ENCODE measurements at places on chromosomes 16 and 17. TPM values are rescaled to one million over a fixed set of nuclear protein-coding genes. Genes with fewer than 3 reads are reported as not detected.

Gene PIK3R5
- 46.9 TPM for total RNA-seq

Gene C17orf50
- total RNA-seq, result not detected

Gene PRAC1
- total RNA-seq, result not detected

Gene RAB26
- total RNA-seq, result 0.80 TPM

Gene TIMP2
- total RNA-seq, result 1.1 TPM

Gene ABCC6
- total RNA-seq, result not detected

Gene RUNDC3A
- total RNA-seq, result 1.9 TPM

Gene KRTAP1-1
- total RNA-seq, result not detected

Gene BEAN1
- not detected for total RNA-seq

Gene EFNB3
- total RNA-seq, result not detected

Gene ABCA5
- 53.1 TPM for total RNA-seq

Gene DPEP3
- total RNA-seq, result 0.19 TPM

Gene EIF1
- total RNA-seq, result 899 TPM

Gene OXLD1
- 20.1 TPM for total RNA-seq

Measured in activated naive CD4-positive, alpha-beta T cell treated with anti-CD3 and anti-CD28 coated beads, Interleukin-2, amount 50 U/mL, for 72 hours (primary cell).